ENCODE measurements at places on chromosomes 6 and 20.

DNA sequence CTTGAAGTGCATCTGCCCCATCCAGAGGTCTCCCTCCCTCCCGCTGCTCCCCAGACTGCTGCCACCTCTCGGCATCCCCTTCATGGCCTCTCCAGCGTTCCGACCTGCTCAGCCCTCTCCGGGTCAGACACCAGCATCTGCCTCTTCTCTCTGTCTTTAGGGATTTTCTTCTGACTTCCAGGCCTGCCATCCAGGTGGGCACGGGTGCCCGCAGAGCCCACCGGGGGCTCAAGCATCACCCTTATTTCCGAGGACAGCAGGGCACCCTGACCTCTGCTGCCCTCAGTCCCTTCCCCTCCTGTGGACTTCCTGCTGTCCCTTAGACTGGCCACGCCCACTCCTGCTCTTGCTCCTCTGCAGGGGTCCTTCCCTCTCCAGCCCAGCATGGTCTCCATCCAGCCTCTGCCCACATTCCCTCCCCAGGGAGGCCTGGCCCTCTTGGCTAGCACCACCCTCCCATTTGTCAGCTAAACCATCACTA, 3.3 kb downstream of the NPEPL1 start:
- no peak for DNase-seq

DNA sequence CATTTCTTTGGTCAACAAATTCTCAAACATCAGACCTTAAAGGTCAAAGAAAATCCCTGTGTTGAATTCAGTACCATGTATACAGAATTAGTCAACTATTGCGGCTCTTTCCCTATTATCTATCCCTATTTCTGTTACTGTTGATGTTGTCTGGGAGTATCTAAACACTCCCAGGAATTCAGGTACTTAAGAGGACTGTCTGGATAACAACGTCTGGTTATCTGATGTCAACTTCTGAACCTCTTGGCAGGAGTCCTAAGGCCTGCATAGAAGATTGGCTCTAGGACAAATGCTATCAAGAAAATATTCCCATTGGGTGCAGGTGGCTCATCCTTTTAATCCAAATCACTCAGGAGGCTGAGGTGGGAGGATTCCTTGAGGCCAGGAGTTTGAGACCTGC, 255.6 kb downstream of the KHDC1L start:
- DNase-seq = no peak

DNA sequence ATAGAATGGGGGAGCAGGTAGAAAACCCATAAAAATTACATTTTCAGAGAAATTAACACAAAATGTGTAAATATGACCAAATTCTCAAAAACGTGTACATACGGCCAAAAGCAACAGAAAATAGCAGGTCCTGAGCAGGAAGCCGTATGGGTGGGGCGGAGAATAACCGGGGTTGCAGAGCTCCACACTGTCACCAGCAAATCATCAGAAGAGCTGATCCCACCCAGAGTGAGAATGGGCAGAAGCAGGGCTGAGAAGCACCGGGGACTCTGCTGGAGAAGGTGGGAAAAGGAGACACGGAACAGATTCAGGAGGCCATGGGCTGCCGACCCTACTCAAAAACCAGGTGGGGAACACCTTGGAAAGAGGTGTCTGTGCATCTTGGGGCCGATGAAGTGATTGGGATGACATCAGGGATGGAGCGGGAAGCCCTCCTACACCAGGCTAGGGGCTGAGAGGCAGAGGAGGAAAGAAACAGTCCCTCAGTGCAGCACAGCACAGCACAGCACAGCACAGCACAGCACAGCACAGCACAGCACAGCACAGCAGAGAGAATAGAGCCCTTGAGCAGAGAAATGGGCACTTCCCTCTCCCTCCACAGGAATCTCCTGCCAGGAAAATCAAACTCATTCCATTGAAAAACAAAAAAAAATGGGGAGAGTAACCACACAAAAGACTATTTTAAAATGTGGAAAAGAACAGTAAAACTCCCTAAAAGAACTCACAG, 22.3 kb downstream of the STX7 start:
- DNase-seq = no peak

- no peak for DNase-seq
These were observed 6.7 kb downstream of the NCOA5 start for GRCh38 chr20:46083101-46083500.

- DNase-seq = no peak
These were observed 340.0 kb downstream of the ADGRB3 start for GRCh38 chr6:68975064-68975463.

DNA sequence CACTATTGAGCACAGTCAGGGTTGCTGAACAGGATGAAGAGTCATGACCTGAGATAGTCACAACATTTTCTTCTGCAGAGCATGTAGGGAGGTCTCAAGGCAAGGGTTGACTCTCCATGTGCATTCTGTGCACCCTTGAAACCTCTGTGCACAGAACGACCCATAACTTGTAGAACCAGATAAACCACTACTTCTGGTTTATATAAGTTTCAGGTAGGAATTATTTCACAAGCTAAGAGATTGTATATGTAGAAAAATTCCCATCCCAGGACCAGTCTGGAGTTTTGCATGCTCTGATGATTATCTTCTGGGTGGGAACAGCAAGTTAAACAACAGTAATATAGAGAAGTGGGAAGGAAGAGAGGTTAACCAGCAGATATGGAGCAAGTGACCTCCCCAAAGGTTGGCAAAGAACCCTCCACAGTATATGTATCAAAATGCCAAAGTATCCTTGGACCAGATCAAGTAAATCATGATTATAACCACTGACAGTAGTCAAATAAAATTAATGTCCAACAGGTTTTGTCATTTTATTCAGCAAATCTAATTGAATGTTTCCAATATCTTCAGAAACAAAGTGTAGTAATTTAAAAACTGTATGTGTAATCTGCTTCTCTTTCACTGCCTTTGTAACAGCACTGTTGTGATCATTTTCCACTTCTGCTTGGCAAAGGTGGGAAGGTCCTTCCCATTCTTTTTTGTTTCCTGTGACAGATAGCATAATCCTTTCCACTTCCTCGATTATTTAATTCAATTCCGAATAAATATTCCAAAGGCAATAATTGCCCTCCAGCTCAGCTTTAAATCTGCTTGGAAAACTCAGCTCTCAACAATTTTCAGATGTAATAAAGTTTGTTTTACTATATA, 104.4 kb downstream of the SYNE1 start:
- DNase-seq = no peak

DNA sequence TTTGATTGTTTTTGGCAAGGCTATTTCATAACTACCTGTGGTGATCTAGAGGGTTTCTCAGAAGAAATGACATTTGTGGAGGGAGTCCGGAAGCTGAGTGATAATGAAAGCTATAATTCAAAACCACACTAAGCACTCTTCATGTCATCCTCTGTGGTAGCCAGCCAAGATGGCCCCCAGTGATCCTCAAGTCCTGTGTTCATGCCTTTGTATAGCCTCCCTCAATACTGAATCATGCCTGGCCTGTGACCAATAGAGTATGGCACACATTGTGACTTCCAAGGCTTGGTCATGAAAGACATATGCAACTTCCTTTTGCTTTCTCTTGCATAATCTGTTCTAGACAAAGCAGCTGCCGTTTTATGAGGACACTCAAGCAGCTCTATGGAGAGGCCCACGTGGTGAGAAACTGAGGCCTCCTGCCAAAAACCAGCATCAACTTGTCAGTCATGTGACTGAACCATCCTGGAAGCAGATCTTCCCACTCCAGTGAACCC, 12.8 kb upstream of the DNAAF9 start:
- DNase-seq = peak; percentile 75

DNA sequence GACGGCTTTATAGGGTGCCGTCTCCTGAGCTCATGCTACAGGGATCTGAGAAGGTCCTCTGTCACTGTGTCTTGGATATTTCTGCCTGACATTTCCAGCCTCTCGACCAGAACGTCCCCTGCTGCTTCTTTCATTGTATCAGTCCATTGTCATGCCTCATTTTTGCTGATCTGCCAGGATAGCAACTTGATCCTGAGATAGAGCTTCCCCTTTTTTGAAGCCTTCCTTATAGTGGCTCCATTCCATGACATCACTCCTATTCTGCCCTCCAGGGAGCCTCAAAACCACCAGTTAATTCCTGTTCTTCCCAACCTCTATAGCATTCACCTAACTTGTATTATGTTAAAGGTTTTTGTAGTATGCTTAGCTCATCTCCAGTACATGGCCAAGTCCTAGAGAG, 431.8 kb upstream of the NOX3 start:
- DNase-seq = no peak

- DNase-seq = no peak
These were observed 4.4 kb upstream of the PYGB start for GRCh38 chr20:25243416-25243979.

GRCh38 chr20:23393996-23394775, 27.1 kb downstream of the NAPB start:
- no peak for DNase-seq

GRCh38 chr6:137417396-137417795, 76.8 kb downstream of the OLIG3 start:
- DNase-seq = no peak

- no peak for DNase-seq
These were observed 16.2 kb upstream of the CLDN20 start for GRCh38 chr6:155247618-155248007.

- DNase-seq = no peak
These were observed 547.8 kb downstream of the TENT5A start for GRCh38 chr6:81204731-81205130.

GRCh38 chr6:159380114-159380513, 210.9 kb downstream of the FNDC1 start:
- DNase-seq = no peak

DNA sequence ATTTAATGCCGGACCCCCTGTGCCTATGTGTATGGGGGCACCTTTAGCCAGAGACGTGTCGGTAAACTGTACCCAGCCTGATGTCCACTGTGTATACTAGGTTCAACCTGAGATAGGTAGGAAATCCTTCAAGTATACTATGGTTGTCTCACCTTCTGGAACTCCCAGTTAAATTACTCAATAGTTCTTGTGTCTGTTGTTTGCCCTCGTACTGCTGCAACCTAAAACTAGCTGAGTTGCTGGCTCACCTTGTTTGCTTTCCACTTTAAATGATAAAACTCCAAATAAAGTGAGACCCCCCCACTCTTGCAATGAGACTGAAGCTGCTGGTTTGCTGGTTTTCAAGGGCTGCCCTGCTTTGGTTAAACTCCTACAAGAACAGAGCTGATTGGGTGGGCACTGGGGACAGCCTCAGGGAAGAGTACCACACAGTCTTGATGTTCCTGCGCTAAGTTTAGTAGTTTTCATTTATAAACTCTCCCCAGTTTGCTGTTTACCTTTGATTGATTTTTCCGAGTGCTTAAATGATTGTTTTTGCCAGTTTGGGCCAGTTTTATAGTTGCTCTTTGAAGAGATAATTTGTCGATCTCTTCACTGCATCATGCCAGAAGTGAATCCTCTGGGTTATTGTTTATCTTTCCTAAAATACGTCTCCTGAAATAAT, 1281.8 kb upstream of the MAP3K7 start:
- DNase-seq = no peak

DNA sequence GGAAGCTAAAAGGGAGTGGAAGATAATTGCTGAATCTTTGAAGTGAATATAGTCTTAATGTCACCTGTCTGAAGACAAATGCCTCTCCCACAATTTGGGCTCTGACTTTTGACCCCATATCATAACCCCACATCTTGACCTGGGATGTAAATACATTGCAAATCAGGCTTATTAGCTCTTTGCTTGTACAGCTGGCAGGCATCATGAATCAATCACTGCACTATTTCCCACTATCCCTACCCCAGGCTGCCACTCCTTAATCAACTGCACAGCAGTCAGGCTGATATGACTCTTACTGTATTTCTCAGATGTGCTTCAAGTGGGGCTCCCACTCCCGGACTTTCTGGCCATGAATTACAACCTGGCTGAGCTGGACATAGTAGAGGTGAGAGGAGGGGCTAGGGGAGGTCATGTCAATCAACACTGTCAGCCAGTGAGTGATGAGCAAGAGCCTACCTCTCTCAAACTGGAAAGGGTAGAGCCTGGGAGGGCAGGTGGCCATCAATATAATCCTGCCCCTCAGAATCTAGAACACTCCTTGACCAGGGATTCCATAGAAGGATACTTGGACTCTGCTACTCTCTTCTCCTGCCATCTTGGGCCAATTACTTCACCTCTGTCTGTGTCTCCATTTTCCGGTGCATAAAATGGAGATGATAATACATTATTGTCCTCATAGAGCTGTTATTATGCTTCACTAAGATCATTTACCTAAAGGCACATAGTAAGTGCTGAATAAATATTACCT, 10.5 kb upstream of the BPIFB3 start:
- no peak for DNase-seq

- DNase-seq = no peak
These were observed 267.2 kb downstream of the ADGRG6 start for GRCh38 chr6:142568857-142569597.

DNA sequence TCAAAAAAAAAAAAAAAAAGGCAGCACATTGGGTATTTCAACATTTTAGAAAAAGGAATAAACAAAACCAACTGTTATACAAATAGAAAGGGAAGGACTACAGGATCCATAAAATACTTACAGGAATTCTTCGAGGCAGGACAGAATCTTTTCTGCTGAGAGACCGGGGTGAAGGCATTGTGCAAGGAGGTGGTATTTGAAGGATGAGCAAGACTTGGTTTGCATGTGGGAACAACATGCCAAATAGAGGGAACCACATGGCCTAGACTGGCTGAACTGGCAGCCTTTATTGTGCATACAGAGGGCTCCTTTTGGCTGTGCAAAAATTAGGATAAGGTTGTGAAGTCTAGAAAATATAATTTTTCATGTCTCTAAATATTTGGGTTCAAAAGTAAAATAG, 62.9 kb downstream of the SCAND1 start:
- no peak for DNase-seq

DNA sequence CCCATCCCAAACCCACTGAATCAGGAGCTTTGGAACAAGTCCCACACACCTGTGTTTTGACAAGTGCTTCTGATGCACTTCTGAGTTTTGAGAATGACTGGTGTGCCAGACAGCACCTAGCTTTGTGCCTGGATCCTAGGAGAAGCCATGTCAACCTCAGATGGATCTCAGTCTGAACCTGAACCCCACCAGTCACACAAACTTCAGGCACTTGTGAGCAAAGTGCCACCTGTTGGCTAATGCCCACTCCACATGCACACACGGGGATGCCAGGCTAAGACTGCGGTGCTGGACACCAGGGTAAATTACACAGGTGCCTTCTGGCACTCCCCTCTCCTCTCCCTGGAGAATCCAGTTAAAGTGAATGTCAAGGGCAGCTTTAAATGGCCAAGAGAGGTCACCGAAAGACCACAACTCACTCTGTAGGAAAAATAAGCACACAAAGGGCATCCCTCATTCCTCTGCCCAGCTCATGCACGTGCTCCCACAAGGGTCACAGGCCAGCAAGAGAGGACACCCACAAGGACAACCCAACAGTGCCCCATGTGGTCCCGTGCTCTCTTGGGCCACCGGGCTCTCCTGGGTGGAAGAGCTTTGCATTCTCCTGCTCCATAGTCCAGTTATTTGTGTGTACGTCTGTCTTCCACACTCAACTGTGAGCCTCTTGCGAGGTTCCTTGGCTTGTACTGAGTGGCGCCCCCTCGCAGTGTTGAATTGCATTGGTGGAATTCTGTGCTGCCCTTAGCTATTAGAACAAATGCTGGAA, 45.6 kb downstream of the TAF8 start:
- no peak for DNase-seq

GRCh38 chr6:16851758-16852157, 90.5 kb upstream of the ATXN1 start:
- DNase-seq = no peak

GRCh38 chr6:42693725-42694323, 28.6 kb downstream of the PRPH2 start:
- DNase-seq = no peak

- no peak for DNase-seq
These were observed 209.8 kb upstream of the PROKR2 start for GRCh38 chr20:5526516-5526915.

GRCh38 chr6:121609281-121609680, 173.8 kb downstream of the GJA1 start:
- no peak for DNase-seq

- no peak for DNase-seq
These were observed 26.5 kb upstream of the GFOD1 start for GRCh38 chr6:13513626-13514502.
